ENCODE measurements at places on chromosomes 16 and 17.

DNA sequence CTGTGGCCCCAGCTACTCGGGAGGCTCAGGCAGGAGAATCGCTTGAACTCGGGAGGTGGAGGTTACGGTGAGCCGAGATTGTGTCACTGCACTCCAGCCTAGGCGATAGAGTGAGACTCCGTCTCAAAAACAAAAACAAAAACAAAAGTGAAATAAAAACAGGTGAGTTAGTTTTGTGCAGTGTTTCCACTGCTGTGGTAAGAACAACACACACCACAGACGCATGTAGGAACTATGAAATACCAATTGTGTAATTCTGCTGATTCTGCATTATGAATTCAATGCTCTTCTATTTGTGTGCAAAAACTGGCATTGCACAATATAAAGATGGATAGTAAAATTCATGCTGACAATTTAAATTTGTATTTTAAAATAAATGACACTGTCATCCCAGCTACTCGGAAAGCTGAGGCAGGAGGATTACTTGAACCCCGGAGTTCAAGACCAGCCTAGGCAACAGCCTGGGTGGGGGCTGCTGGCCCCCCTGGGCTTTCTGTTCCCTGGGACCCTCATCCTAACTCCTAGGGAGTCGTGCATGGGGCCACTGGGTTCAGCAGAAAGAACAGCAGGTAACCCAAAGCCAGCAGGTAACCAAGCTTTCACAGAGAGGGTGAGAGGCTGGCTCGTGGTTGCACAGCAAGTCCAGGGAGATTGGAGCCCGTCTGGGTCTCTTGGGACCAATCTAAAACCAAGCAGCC is 10.6 kb upstream of the RHBDF2 start:
- DNase-seq = no peak

- DNase-seq = peak; percentile 50
Observed at GRCh38 chr17:40218006-40218739, 931 bp upstream of the WIPF2 start.

DNA sequence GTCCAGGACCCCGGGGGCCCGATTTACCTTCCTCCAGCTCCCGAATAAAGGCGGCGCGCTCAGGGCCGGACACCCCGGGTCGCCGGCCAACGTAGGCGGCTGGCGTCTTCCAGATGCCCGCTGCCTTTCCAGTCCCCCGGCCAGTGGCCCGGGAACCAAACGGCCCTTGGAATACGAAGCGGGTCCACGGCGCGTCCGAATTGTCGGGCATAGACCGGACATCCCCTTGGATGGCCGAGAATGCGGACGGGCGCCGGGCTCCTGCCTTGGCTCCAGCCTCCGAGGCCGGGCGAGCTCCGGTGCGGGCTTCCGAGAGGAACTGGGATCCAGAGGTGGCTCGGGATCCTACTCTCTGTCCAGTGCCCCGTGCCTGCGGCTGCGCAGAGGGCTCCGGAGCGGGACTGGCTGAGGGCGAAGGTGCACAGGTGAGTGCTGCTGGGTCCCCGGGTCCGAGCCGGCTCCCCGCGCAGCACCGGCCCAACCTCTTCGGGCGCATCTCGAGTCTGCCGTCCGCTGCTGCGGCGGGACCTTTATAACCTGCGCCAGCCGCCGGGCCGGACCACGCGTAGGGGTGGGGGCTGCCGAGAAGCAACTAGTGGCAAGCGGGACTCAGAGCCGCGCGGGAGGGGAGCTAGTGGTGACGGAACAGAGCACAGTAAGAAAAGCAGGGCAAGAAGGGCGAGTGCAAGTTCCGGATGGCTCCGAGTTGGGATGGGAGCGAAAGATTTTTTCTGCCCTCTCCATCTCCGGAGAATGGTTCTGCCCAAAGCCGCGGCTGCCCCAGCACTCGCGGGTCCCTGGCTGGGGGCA is at the start of gene HAP1:
HAP1 (minus strand) TSS at position 505 of the 810 bp plus-strand sequence; CDS start at position 496, 9 bp downstream.
- DNase-seq = peak; percentile 69

DNA sequence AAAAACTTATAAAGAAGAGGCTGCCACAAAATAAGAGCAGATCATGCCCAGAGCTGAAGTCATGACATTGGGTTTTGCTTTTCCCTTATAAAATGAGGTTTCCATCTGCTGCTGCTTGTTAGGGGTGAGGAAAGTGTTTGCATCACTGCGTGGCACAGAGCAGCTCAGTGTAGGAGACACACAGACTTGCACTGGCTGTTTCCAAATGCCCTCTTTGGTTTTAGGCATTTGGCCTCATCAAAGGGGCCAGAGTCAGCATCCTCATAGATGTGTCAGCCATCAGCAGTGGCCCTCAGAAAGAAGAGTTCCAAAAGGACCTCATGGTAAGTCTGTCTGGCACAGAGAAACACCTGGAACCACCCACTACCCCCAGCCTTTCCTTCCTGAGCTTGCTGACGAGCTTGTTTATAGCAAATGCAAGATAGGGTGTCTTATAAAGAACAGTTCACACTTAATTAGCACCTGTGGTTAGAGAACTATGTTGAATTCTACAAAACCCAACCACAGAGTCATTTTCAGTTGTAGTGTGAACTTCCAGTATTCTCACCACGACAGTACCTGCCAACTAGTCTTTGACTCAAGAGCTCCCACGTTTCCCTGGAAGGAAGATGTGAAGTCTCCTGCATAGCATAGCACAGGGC is 17.0 kb downstream of the VWA3A start:
- peak; percentile 21 for DNase-seq

DNA sequence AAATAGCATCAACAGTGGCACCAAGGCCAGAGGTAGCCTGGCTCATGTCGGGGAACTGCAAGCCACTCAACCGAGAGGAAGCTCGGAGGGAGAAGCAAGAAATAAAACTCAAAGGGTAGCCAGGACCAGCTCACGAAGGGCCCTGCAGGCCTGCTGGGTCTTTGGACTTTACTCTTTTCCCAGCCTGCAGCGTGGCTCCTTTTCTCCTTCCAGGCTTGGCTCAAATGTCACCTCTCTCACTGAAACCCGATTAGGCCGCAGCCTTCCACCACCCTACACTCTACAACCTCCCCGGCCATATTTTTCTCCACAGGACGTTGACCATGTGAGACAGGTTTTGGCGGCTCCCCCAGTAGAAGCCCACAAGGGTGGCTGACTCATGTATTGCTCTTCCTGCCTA is 38.1 kb downstream of the CALB2 start:
- no peak for DNase-seq

DNA sequence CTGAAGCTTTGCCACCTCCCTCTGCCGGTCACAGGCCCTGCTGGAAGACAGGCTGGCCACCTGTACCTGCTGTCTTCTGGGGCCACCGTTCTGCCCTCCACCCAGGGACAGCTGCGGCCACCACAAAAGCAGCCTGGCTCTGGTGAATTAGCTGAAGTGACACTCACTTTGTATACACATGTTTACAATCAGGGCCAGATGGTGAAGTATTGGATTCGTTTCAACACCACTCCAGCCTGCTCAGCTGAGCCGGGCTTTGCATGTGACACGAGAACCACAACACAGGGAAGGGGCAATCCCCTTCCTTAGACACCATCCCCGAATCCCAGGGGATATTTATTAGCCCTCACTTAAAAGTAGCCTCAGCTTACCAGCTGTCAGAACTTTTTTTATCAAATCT is 191.5 kb upstream of the RPL38 start:
- no peak for DNase-seq

GRCh38 chr17:30196504-30196903 is 39.0 kb downstream of the SLC6A4 start:
- DNase-seq = no peak

DNA sequence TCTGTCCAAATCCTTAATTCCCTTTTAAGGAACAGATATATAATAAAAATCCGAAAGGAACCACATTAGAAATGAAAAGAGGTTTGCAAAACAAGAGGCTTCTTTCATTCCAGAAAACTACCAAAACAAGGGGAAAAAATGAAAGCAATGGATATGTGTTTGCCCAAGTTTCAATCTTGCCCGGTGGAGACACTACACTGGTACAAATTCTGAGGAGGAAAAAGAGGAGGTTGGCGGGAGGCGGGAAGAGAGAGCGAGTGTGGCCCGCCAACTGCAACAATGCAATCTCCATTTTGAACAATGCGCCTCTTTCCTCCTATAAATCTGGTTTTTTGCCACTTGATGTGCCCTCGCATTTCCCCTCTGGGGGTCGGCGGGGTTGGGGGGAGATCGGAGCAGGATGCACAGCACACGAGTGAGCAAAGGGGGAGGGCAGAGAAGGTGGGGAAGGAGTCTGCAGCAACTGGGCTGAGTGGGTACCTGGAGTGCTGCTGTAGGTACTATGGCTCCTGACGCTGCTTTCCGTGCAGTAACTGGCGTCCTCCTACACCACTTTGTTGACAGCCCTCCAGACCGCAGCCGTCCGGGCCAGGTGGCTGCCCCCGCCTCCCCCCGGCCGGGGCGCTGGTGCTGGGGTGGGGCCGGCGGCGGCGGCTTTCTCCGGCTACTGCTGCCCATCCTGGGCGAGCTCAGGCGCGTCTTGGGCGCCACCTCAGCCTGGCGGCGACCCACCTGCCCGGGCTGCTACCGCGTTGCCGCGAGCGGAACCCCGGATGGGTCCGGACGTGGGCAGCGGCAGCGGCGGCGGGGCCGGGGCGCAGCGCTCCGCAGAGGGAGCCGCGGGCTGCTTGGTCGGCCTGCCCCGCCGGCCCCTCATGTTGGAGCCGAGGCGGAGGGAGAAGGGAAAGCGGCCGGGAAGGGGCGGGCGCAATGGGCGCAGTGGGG is 93.8 kb upstream of the PLEKHM1 start:
- peak; percentile 88 for DNase-seq

DNA sequence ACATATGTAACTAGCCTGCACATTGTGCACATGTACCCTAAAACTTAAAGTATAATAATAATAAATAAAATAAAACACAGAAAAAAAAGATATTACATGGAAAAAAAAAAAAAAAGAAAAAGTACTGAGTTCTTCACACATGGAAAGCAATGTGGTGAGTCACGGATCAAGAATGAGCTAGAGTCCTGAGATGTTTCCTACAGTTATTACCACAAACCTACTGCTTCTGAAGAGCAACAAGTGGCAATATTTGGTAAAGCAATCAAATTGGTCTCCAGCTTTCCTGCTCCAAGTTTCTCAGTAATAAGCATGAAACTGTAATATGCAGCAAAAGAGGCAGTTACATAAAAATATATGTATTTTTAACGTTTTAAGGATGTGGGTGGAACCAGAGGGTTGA is 223.3 kb upstream of the SALL1 start:
- no peak for DNase-seq

DNA sequence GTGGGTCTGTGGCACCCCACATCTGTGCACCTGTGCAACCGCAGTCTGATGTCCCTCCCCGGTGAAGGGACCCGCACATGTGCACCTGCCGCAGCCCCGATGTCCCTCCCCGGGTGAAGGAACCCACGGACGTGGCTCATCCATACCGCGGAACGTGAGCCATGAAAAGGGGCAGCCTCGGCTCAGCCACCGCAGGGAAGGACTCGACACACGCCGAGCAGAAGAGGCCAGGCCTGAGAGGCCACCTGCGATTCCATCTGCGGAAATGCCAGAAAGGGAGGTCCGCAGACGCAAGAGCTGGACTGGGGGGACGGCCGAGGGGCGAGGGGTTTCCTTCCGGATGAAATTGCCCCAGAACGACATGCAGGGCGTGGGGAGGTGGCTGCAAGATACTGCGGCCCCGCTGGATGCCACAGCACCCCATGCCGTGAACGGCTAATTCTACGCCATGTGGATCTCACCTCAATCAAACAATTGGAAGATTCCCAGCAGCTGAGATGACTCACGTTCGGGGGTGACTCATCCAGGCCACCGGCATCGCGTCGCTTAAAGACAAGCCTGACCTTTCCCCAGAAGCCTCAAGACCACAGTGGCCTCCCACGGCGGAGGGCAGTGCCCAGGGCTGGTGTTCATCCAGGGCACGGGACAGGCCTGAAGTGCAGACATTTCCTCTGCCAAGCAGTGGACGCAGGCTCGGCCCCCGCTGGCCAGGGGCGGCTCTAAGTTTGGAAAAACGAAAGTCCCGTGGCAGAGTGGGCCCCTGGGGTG is 21.0 kb downstream of the SOX8 start:
- peak; percentile 69 for DNase-seq

GRCh38 chr17:42009170-42009569 is 8.1 kb downstream of the DNAJC7 start:
- DNase-seq = peak; percentile 41

DNA sequence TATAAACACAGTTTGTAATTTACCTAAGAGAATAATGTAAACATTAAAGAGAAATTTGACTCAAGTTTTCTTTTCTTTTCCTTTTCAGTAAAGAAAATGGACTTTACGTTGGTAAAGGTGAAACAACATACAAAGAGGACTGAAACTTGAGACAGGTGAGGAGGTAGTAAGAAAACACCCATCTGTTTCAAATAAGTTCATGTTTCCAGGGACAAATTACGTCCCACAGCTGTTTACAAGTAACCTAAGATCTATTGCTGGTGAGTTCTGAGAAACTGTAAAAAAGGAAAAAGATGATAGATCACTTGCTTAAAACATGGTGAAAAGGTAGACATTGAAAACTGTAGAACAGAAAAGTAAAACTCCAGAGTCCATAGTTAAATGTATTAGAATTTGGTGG is 4.8 kb upstream of the ABCA5 start:
- no peak for DNase-seq

- DNase-seq = no peak
Observed at GRCh38 chr16:10921536-10922327, 20.5 kb downstream of the DEXI start.
